GM03348 (cell line): ENCODE measurements at places on chromosomes 7 and 10.

- no peak for DNase-seq
These were observed 78.0 kb downstream of the WDR37 start for GRCh38 chr10:1134156-1134555.

GRCh38 chr7:78037603-78038002, 239.0 kb downstream of the PHTF2 start:
- DNase-seq: no peak

DNA sequence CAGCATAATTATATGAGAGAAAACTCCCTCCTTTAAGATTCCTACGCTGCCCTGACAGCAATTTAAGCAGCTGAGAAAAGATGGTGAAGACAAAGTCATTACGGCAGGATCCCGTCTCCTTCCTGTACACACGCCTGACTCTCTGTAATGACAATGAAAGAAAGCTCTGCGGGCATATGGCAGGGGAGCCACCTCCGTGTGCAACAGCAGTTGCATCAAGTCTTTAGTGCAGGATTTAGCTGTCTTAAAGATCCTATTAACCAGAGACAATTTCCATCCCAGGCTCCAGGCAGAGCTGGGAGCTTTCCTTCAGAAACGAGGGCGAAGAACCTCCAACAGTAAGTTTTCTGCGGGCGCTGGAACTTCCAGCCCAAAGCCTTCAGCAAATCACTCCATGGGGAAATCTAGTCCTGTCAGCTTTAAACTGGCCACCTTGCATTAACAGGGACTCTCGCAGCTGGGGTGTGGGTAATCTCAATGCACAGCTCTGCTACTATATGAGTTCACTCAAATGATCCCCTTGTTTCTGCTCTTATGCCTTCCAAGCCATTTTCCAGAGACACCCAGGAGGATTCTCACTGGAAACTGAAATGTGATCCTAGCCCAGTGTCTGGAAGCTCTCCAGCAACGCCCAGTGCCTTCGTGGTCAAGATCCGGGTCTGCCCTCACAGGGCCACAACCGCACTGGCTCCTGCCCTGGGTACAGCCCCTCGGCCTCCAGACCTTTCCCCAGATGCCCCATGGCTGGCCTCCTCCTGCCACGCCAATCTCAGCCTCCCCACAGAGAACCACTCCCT, 74.9 kb downstream of the CTBP2 start:
- peak; percentile 43 for DNase-seq

- peak; percentile 2 for DNase-seq
These were observed 110.6 kb downstream of the PTPN20 start for GRCh38 chr10:47021850-47022249.

- DNase-seq: peak; percentile 86
These were observed 1.5 kb upstream of the NRP1 start for GRCh38 chr10:33335801-33336581.

- DNase-seq: no peak
These were observed 9.6 kb downstream of the ZNF37A start for GRCh38 chr10:38103756-38104155.

GRCh38 chr7:79506481-79506880, 53.0 kb upstream of the MAGI2 start:
- DNase-seq: peak; percentile 73

- DNase-seq: no peak
These were observed 280.9 kb downstream of the LRMDA start for GRCh38 chr10:75712242-75712880.

- no peak for DNase-seq
These were observed 49.2 kb downstream of the GALNT11 start for GRCh38 chr7:152074673-152075072.

- DNase-seq: no peak
These were observed 115.7 kb downstream of the MTPAP start for GRCh38 chr10:30233186-30233959.
